Stimulated activated effector memory CD8-positive, alpha-beta T cell treated with anti-CD3 and anti-CD28 coated beads, Interleukin-12 subunit alpha, Interleukin-12 subunit beta, amount 100 ng/mL, for 72 hours (primary cell): ENCODE measurements at places on chromosomes 12 and 14.

DNA sequence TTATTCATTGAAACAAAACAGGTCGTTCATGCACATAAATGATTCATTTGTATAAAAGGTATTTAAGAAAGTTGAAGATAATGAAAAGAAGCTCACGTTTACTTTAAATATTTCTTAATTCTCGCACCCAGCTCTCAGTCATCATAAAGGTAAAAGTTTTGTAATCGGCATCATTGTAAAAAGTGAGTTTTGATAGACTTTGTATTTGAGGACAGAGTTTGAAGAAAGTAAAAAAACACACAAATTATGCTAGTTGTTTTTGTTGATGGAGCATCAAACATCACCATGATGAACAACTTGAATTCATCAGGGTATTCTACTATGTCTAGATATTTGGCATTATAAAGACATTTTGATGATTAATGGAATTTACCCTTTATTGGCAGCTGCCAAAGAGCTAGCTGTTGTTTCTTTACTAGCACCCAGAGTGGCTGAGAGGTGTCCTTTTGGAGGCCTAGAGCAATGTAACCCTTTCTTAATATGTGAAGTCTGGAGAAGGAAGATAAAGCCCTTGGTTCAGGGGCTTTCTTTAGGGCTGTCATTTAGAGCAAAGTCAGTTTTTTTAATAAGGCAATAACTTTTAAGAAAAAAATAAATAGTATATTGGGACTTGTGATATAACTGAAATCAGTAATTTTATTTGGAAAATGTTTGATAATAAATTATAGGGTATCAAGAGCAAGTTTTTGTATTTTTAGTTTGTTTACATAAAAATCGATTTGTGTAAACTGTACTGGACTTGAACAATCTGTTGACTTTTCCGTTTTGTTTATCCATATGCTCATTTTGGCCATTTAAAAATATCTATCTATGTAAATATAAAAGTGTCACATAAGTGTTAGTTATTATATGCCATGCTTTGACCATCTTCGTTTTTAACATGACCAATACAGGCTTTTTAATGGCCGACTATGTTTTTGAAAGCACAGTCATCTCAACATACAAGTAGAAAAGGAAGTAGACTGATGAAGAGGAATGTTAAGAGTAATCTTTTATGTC lies 7.4 kb downstream of the GLRX5 start:
- DNase-seq, result no peak

DNA sequence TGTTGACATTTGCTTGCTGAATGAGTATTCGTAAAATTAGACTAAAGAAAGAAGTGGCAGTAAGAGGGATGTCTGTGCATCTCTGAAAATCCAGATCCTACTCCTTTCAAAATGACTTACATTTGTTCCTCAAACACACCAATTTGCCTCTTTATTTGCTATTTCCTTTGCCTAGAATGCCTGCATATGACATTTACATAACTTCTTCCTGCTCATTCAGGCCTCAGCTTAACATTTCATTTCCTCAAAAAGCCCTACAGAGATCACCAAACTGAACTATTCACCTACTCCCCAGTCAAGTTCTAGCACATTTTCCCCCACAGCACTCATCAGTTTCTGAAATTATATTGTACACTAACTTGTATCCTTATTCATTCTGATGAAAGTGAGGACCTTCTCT lies 907.2 kb downstream of the LRFN5 start:
- DNase-seq, result no peak

- no peak for DNase-seq
Measured at GRCh38 chr12:63844391-63845341, at the start of gene SRGAP1. SRGAP1 (plus strand) TSS chr12:63844700; CDS start chr12:63844817, 117 bp downstream.

GRCh38 chr12:52909331-52909730 lies 4.5 kb upstream of the KRT8 start:
- DNase-seq, result no peak

- no peak for DNase-seq
Measured at GRCh38 chr12:11833174-11833895, 183.9 kb downstream of the ETV6 start.

DNA sequence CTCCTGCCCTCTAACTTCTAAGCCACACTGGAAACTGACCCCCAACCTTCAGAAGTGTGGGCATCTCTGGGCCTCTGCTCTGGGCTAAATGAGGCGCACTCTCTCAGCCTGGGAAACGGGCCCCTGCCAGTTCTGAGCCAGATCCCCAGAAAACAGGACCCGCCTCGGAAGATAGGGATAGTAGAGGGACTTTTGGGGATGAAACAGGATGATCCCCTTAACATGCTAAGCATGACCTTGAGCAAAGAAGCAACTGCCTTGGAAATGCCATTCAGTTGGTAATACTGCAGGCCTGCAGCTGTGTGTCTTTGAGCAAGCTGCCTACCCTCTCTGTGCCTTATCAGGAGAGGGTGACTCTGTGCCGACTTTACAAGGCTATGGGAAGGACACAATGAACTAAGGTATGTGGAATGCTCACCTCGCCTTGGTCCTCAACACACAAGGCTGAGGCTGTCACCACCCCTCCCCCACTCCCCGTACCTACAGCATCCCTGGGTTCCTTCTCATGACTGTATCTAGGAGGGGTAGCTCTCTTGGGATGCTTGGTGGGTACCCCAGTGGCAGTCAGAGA lies 54.0 kb downstream of the NCOR2 start:
- no peak for DNase-seq

DNA sequence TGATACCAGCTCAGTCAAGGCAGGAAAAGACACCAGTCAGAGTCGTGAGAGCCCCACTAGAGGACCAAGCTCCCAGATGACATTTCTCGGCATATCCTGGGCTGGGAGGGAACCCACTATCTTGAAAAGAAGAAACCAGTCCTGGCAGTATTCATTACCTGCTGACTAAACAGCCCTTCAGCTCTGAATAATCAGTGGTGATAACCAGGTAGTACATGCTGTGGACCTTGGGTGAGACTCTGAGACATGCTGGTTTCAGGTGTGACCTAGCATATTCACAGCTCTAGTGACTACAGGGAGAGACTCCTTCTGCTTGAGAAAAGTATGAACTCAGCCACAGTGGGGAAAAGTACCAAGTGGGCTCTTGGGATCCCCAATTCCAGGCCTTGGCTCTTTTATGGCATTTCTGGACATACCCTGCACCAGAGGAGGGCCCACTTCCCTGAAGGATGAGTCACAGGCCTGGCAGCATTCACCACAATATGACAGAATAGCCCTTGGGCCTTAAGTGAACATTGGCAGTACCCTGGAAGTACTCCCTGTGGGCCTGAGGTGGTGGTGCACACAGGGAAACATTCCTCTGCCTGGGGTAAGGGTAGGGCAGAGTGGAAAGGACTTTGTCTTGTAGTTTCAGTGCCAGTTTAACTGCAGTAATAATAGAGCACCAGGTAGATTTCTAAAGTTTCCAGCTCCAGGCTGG lies 82.6 kb upstream of the SLC38A4 start:
- no peak for DNase-seq

DNA sequence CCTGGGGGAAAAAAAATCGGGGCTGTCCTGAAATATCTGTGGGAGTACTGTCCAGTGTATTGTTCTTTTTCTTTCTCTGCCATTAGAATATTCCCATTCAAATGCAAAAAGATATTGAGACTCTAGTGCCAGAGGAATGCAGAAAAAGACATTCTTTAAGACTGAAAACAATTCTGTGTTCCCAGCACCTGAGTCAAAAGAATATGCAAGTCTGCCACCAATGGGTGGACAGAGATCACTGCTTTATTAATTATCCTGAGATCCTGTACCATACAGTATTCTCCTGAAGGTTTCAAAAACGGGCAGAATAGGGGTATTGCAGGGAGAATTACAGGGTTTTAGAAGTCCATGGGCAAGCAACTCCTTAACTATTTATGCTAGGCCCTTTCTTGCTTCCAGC lies 361.8 kb downstream of the C12orf50 start:
- no peak for DNase-seq

DNA sequence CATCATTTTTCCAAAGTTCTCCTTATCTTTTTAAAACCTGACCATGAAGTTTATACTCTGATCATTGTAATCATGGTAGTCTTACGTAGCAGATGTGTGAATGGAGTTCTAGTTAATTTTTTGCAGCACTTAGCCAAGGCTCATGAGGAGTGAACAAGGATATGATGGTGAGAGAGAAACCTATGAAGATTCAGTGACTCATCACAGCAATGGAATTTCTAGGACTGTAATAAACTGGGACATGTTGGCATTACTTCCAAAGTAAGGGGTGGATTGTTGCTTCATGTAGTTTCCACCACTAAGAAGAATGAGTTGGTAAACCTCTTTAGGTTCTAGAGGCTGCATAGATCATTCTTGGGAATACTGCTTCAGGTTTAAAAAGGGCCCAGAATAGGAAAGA lies 102.7 kb downstream of the LRRIQ1 start:
- DNase-seq, result no peak

DNA sequence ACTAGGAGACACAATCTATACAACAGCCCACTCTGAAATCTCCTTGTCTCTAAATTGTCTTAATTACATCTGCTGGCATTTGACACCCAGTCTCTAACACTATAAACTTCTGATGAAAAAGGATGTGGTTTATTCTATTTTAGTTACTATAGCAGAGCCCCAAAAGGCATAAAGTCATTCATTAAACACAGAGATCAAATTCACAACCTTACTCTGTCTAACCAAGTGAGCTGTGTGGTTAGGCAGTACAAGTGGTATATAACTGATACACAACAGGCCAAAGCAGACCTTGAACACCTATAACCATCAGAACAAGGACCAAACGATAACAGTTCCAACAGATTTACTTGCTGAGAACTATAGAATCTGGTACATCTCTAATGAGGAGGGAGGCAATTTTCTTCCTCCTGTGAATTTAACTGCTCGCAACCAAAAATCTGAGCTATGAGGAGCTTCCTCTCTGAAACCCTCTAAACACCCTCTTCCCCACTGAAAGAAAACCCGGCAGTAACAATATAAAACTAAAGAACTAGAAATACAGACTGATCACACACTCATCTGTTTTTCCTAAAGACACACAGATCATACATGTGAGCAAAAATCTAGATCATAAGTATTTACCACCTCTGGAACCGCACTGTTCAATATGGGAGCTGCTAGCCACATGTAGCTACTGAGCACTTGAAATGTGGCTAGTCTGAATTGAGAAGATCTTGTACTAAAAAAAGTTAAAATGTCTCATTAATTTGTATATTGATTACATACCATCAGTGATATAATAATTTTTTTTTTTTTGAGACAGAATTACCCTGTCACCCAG lies 17.7 kb downstream of the SPPL3 start:
- no peak for DNase-seq

- DNase-seq, result no peak
Measured at GRCh38 chr14:105476831-105477659, 2.4 kb downstream of the CRIP2 start.

DNA sequence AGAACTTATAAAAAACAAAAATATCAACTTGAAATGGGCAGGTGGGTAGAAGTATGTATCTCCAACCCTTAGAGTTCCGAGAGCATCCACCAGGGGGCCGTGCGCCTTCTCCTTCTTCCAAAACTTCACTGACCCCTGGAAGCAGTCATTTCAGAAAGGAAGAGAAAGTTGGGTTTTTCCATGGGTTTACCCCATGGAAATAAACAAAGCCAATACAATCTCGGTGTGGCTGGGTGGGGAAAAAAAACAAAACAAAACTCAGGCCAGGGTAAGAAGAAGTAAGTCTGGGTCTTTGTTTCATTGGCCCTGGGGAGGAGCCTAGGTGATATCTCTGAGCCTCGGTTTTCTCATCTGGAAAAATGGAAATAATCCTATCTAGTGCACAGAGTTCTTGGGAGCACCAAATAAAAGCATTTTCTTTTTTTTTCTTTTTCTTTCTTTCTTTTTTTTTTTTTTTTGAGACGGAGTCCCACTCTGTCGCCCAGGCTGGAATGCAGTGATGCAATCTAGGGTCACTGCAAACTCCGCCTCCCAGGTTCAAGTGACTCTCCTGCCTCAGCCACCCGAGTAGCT lies 33.6 kb upstream of the HNF1A start:
- DNase-seq, result peak; percentile 84
